Naive thymus-derived CD4-positive, alpha-beta T cell (primary cell): ENCODE measurements at places on chromosomes 1 and 21. TPM values are rescaled to one million over a fixed set of nuclear protein-coding genes. Genes with fewer than 3 reads are reported as not detected.

TLCD4 gene
- not detected for total RNA-seq

DNA sequence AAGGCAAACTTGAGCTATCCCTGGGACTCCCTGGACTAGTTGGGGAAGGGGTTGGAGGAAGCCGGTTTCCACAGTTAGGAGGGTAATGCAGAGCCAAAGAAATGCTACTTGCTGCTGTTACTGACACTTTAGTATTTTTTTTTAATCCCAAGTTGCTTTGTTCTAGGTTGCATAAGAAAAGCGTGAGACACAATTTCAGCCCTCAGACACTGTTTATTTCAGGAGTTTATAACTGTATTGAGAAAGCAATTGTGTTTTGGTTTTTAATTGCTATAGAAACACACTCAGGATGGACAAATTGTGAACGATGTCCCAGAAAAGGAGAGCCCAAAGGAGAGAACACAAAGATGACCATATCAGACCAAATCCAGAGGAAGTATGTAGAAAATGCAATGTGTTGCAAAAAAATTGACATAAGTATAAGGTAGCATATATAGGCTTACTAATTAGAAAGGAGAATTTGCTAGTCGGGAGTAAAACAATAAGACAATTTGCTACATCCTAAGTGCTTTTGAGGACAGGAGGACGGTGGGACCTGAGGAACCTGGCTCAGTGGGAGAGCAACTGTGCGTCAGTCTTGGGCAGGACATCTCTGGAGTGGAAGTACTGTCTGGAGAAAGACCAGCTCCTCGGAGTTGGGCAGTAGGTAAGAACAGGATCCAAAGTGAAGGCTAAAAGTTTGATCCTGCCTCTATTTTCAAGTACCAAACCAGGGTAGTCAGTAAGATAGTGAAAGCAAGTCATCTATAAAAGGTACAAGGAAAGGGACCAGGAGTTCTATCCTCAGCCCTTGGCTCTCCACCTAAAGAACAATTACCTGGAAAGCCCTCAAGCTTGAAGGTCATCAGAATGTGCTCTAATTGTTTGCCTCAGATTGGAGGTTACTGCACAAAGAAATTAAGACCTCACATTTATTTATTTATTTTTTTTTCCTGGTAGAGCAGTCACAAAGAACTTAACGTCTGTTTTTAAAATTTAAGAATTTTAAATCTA lies 39.9 kb downstream of the DIPK1A start:
- DNase-seq, result no peak

- no peak for DNase-seq
Measured at GRCh38 chr21:33490991-33491372, 534 bp downstream of the DNAJC28 start.

CR1L gene
- 0.42 TPM for total RNA-seq

RAB3B gene
- not detected for total RNA-seq

GRCh38 chr21:42544544-42544943 lies 30.9 kb downstream of the SLC37A1 start:
- DNase-seq, result no peak

DNA sequence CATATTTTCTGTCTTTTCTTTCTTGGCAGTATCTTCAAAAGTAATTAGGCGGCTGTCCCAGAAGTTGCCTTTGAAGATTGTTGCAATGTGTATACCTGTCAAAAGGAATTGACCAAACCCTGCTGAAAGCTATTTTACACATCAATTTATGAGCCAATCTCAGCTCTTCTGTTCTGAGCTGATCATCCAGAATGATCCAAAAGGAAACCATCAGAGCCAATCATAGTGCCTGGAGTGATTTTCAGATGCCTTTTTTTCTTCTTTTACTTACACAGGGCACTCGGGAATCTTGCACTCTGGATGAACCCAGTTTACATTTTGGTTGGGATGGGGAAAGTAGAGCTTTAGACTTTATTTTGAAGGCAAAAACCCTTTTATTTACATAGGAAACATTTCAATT lies 21.8 kb upstream of the APOBEC4 start:
- DNase-seq, result no peak

TTF2 gene
- total RNA-seq, result 41.7 TPM

GRCh38 chr1:159838715-159839114 lies 12.0 kb downstream of the SLAMF8 start:
- no peak for DNase-seq

DNA sequence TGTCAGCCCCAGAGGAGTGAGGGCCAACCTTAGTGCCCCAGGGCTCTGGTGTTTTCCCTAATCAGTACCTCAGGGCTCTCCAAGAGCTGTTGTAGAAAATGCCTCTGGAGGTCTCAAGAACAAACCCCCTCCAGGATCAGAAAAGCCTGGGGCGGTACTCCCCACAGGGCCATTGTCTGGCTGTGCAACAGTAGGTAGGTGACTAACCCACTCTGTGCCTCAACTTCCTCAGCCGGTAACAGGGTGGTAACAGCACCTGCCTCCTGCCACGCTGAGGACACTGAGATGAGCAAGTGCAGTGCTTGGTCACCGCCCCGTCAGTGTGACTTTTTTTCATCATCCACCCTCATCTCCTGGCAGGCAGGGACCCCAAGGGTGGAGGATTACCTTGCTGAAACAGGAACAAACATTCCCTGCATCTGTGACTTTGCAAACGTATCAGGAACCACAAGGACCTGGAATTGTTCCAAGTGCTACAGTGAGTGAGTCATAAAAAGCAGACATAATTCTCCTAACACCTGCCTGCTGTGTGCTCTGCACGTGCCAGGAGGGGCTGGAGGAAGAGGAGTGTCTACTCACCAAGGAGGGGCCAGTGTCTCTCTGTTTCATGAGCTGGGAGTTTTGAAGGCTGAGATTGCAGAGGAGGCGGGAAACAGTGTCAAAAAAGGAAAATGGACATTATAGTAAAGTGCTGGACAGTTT lies 440.8 kb downstream of the NPHP4 start:
- DNase-seq, result no peak

DNA sequence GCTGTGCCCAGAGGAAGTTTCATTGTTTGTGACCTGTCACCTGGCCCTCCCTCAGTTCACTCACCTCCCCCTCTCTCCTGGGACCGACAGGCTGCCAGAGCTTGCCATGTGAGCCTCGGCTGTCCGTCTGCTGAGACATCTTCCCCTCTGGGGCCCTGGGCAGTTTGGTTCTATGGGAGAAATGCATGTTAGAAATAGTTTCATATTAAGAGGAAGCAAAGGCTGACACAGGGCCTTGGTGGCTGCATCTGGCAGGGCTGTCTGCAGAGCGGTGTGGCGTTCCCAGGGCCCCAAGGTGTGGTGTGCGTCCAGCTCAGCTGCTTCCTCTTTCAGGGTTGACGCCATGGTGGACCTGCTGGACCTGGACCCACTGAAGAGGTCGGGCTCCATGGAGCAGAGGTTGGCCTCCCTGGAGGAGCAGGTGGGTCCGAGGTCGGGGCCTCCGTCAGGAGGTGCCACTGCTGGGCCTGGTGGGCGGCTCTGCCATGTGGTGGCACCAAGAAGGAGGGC lies 31.9 kb upstream of the LRRC3 start:
- no peak for DNase-seq

DNA sequence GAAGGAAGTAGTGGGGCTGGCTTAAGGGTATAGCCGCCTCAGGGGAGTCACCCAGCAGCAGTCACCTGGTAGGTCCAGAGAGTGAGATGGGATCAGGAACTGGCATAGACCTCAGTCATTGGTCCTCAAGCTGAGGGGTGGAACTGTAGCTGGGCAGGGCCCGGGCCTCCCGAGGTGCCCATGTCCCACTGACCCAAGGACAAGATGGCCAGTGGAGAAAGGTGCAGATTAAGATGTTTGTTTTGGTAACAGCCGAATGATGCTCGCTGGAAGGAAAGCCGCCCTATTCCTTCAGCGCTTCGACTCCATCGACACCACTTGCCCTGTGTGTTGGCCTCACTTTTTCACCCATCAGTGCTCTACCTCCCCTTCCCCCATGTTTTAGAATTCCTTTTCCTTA lies 16.4 kb downstream of the COL9A2 start:
- DNase-seq, result no peak

DNA sequence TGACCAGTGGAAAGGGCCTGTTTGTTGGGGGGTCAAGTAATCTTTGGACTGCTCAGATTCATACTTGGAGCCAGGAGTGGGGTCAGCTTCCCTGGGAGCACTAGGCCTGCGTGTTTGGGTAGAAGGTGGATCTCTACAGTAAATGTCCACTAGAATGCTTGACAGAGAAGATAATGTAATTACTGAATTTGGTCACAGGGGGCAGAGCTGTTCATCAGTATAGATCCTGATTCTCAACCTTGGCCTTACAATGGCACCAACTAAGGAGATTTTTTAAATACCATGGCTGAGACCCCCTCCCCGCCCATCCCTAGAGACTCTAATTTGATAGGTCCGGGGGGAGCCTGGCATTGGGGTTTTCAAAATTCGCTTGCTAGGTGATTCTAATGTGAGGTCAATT lies 217.5 kb upstream of the PLXNA2 start:
- DNase-seq, result no peak

C8B gene
- not detected for total RNA-seq

DNA sequence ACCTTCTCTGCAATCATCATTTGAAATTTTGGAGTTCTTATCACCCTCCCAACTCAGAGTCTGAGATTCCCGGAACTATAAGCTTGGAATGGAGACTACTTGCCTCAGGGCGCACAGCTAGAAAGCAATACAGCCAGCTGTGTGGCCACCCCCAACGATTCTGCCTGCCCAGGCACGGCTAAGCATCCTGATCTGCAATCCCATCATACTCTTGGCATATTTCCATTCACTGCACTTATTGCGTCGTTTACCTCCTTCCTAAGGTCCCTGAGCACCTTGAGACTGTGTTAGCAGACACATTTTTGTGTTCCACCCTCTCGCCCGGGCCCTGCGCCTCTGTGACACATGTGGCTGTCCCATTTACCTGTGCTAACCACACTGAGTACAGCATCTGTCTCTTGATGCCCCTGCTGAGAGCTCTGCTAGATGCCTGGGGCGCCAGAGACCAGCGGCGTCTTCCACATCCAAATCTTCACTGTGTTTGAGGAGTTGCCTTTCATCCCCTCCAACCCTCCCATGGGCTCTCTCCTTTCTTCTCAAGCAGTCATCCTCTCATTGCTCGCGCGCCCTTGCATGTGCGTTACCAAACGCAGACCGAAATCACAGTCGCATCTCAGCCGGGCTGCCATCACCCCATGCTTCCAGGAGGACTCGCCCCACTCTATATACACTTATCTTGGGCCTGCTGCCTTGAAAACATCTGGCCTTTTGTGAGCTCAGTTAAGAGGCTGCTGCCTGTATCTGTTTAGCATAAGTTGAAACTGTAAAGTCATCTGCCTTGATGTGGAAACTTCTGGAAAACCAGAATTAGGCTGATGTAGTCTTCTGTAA lies 3.5 kb upstream of the CLDN19 start:
- no peak for DNase-seq

GRCh38 chr1:78779831-78780230 lies 130.2 kb downstream of the IFI44 start:
- DNase-seq, result no peak

GRCh38 chr21:38544661-38545060 lies 46.4 kb upstream of the ERG start:
- no peak for DNase-seq

- DNase-seq, result no peak
Measured at GRCh38 chr1:19650416-19651140, 6.5 kb downstream of the NBL1 start.

DNA sequence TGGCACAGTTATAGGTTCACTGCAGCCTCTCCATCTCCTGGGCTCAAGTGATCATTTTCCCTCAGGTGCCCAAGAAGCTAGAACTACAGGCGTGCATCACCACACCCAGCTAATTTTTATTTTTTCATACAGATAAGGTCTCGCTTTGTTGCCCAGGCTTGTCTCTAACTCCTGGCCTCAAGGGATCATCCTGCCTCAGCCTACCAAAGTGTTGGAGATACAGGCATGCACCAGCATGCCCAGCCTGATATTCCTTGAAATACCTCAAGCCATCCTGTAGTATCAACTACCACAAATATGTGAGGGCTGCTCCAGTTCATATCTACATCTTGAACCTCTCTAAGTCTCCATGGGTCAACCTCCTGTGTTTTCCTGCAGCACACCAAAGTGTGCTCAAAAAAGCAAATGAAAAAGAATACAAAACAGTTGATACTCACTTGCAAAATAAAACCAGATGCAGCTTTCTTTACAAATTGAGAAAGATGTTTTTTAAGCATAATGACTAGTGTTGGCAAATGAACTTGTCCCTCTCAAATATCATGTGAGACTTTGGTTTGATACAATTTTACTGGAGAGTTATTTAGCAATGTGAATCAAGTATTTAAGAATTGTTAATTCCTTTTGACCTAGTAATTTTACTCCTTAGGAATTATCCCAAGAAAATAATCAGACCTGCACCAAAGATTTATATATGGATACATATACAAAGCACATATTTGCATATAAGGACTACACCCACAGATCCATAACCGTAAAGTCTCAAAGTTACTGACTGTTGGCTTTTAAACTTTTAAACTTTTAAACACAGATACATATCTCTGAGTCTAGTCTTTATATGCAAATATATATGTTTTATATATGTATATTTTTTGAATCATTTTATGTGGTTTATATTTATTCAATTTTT lies 197.7 kb downstream of the NRIP1 start:
- no peak for DNase-seq

GUCA2B gene
- total RNA-seq, result not detected
